Colonic mucosa (tissue), 4 donors: ENCODE measurements at places on chromosomes 7 and 10. TPM values are rescaled to one million over a fixed set of nuclear protein-coding genes. Genes with fewer than 3 reads are reported as not detected.

The SPDYE16 gene
- not detected for total RNA-seq

The NXPH1 gene
- 0.30 TPM for total RNA-seq

The TFR2 gene
- 2.3 TPM for total RNA-seq

The SPDYE6 gene
- total RNA-seq, result not detected

The CYP3A7 gene
- not detected for total RNA-seq

The ZNF518A gene
- 29.4 TPM for total RNA-seq

The TCAF2 gene
- 0.32 TPM for total RNA-seq

The DNA2 gene
- total RNA-seq, result 7.7 TPM

- H3K27ac ChIP-seq, result no peak overlapping the region
- no peaks in the 10 kb centered on the region for H3K27me3 ChIP-seq
- H3K4me3 ChIP-seq, result no peak overlapping the region
- no peak for DNase-seq
- no peaks in the 10 kb centered on the region for H3K36me3 ChIP-seq
- H3K4me1 ChIP-seq, result no peaks in the 10 kb centered on the region
These were observed 183.4 kb downstream of the PRKG1 start for GRCh38 chr10:51257511-51258248.

GRCh38 chr7:159197066-159197975 is 52.7 kb upstream of the VIPR2 start:
- H3K4me3 ChIP-seq, result no peak overlapping the region
- H3K4me1 ChIP-seq, result no peaks in the 10 kb centered on the region
- no peaks in the 10 kb centered on the region for H3K27me3 ChIP-seq

DNA sequence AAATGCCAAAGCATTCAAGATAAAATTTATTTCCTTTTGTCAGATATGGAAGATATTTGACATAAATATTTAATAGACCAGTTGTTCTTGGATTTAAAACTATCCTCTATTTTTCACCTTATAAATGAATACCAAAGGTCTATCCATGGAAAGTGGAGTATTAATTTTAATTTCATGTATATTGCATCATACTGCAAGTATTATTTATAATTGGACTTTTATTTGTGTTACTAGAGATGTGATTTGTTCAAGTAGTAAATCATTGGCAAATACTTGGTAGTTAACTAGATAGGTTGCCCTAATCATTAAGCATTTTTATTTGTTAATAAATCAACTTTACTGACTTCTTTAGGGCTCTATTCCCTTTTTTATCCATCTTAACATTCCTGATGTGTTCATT is 98.1 kb downstream of the CDC14C start:
- H3K36me3 ChIP-seq, result no peaks in the 10 kb centered on the region
- H3K27me3 ChIP-seq, result no peaks in the 10 kb centered on the region
- DNase-seq, result no peak
- H3K27ac ChIP-seq, result no peak overlapping the region
- H3K4me1 ChIP-seq, result no peaks in the 10 kb centered on the region

GRCh38 chr7:84729284-84729683 is 457.6 kb downstream of the SEMA3D start:
- DNase-seq, result no peak
- no peak overlapping the region for H3K27ac ChIP-seq
- H3K36me3 ChIP-seq, result no peaks in the 10 kb centered on the region
- H3K4me1 ChIP-seq, result no peaks in the 10 kb centered on the region

GRCh38 chr10:521261-522250 is 167.9 kb downstream of the DIP2C start:
- no peaks in the 10 kb centered on the region for H3K36me3 ChIP-seq
- no peak overlapping the region for H3K27ac ChIP-seq
- H3K4me1 ChIP-seq, result no peaks in the 10 kb centered on the region
- H3K27me3 ChIP-seq, result no peaks in the 10 kb centered on the region
- H3K4me3 ChIP-seq, result no peak overlapping the region
- DNase-seq, result no peak

GRCh38 chr10:102280397-102281101 is 35.2 kb downstream of the GBF1 start:
- H3K36me3 ChIP-seq, result peaks cover 8% of the 10 kb centered on the region
- H3K4me3 ChIP-seq, result no peak overlapping the region
- peak; percentile 19 for DNase-seq
- H3K27me3 ChIP-seq, result no peaks in the 10 kb centered on the region
- H3K27ac ChIP-seq, result no peak overlapping the region
- H3K4me1 ChIP-seq, result no peaks in the 10 kb centered on the region

GRCh38 chr7:137741443-137741842 is 105.3 kb downstream of the DGKI start:
- no peak overlapping the region for H3K27ac ChIP-seq
- H3K27me3 ChIP-seq, result no peaks in the 10 kb centered on the region
- H3K36me3 ChIP-seq, result no peaks in the 10 kb centered on the region
- no peak for DNase-seq
- H3K4me1 ChIP-seq, result no peaks in the 10 kb centered on the region
- no peak overlapping the region for H3K4me3 ChIP-seq

DNA sequence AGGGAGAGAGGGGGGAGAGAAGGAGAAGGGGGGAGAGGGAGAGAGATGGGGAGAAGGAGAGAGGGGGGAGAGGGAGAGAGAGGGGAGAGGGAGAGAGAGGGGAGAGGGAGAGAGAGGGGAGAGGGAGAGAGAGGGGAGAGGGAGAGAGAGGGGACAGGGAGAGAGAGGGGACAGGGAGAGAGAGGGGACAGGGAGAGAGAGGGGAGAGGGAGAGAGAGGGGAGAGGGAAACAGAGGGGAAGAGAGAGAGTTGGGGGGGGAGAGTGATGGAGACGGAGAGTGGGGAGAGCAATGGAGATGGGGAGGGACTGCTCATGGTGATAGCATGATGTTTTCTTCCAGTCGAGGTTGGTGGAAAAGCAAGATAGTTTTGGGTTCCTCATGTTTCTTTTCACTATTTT is 172.4 kb downstream of the DNAJB6 start:
- no peaks in the 10 kb centered on the region for H3K4me1 ChIP-seq
- no peak overlapping the region for H3K4me3 ChIP-seq
- no peaks in the 10 kb centered on the region for H3K27me3 ChIP-seq
- no peak for DNase-seq
- no peaks in the 10 kb centered on the region for H3K36me3 ChIP-seq

- H3K36me3 ChIP-seq, result no peaks in the 10 kb centered on the region
- H3K4me3 ChIP-seq, result peak overlapping the region; percentile 64
- H3K27me3 ChIP-seq, result peaks cover 15% of the 10 kb centered on the region
- peaks cover 5% of the 10 kb centered on the region for H3K4me1 ChIP-seq
- peak overlapping the region; percentile 22 for H3K27ac ChIP-seq
These were observed 6.3 kb upstream of the ZNF503 start for GRCh38 chr10:75407713-75408508.

DNA sequence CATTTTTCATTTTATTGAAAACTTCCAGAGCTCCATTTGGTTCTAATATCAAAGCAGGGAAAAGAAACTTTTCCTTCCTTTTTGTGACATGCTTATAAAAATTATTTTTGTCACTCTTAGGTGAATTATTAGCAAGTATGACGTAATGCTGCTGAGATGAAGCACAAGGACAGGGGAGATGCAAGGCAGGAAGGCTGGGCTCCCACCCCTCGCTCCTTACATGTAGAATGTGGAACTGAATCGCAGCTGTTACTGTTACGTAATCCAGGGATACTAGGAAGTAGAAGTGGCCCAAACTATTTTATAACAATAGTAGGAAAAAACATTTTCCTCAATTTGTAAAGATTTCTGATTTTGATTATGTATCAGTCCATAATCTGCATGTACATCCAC is 17.1 kb upstream of the GTPBP4 start:
- no peak overlapping the region for H3K4me3 ChIP-seq
- no peak for DNase-seq
- no peak overlapping the region for H3K27ac ChIP-seq
- no peaks in the 10 kb centered on the region for H3K27me3 ChIP-seq
- H3K4me1 ChIP-seq, result no peaks in the 10 kb centered on the region

DNA sequence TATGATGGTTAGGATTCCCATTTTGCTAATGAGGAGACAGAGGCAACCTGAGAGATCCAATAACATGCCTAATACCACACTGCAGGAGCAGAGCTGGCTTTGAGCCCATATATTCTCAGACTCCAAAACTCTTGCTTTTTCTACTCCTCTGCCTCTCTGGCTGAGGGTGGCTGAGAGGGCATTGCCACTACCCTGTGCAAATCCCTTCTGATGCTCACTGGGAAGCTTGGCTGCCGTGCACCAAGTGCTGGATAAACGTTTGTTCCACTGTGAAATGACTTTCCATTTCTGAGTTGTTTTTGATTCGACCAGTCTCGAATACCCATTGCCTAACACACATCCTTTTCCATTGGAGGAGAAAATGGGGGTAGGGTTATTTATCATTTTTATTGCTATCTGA is 123.1 kb upstream of the SORCS3 start:
- no peak overlapping the region for H3K4me3 ChIP-seq
- no peaks in the 10 kb centered on the region for H3K4me1 ChIP-seq
- H3K27ac ChIP-seq, result no peak overlapping the region
- no peak for DNase-seq

GRCh38 chr10:122445904-122446303 is 8.5 kb upstream of the ARMS2 start:
- no peaks in the 10 kb centered on the region for H3K4me1 ChIP-seq
- no peak overlapping the region for H3K27ac ChIP-seq
- H3K27me3 ChIP-seq, result no peaks in the 10 kb centered on the region

DNA sequence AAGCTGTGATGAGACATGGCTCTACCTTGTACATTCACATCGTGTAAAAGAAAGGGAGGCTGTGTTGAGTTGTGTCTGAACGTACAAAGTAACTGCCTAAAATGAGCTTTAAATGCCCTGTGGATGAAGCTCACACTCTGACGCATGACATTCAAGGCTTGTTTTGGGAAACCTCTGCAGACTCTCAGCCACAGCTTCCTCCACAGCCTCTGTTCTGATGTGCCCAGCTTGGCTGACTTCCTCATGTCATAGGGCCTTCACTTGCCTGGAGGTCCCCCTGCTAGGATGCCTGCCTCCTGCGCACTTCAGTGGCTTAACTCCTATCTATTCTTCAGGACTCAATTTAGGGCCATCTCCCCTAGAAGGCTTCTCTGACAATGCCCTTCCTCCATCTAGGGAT is 230.0 kb upstream of the HABP2 start:
- H3K27ac ChIP-seq, result no peak overlapping the region
- H3K36me3 ChIP-seq, result no peaks in the 10 kb centered on the region

GRCh38 chr7:157444011-157444842 is 107.4 kb downstream of the DNAJB6 start:
- no peak overlapping the region for H3K27ac ChIP-seq
- H3K4me1 ChIP-seq, result no peaks in the 10 kb centered on the region
- no peaks in the 10 kb centered on the region for H3K36me3 ChIP-seq
- H3K4me3 ChIP-seq, result no peak overlapping the region
- no peak for DNase-seq
- no peaks in the 10 kb centered on the region for H3K27me3 ChIP-seq

DNA sequence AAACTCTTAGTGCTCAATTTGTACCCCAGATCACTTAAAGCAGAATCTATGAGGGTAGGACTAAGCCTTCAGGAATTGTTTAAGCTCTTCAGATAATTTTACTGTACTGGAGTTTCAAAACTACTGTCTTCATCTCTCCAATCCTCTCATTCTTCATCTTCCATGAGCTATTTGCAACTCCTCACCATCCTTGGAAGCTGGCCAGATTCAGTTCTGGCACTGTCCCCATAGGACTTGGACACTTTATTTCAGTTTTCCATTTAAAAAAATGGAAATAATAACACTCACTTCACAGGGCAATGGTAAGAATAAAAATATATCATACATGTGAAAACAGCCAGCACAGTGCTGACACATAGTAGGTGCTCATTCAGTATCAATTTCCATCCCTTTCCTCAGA is 74.6 kb downstream of the PPP1R17 start:
- H3K36me3 ChIP-seq, result no peaks in the 10 kb centered on the region
- H3K27me3 ChIP-seq, result no peaks in the 10 kb centered on the region
- H3K4me3 ChIP-seq, result no peak overlapping the region
- no peaks in the 10 kb centered on the region for H3K4me1 ChIP-seq

GRCh38 chr10:85624511-85624910 is 742.1 kb downstream of the GRID1 start:
- DNase-seq, result no peak
- no peaks in the 10 kb centered on the region for H3K36me3 ChIP-seq
- H3K27me3 ChIP-seq, result no peaks in the 10 kb centered on the region
- H3K27ac ChIP-seq, result no peak overlapping the region
- no peak overlapping the region for H3K4me3 ChIP-seq

DNA sequence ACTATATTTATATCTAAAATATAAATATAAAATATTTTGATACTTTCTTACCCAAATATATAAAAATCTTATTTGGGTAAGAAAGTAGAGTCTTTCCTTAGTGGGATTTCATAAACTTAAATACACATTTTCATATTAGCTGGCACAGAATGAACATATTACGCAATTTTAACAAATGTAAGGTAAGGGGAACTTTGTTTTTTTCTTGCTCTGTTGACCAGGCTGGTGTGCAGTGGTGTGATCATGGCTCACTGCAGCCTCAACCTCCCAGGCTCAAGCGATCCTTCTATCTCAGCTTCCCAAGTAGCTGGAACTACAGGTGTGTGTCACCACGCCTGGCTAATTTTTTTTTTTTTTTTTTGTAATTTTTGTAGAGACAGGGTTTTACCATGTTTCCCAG is 18.3 kb downstream of the CYP26A1 start:
- no peak overlapping the region for H3K27ac ChIP-seq
- H3K4me3 ChIP-seq, result no peak overlapping the region
- no peaks in the 10 kb centered on the region for H3K36me3 ChIP-seq
- H3K27me3 ChIP-seq, result no peaks in the 10 kb centered on the region
- no peak for DNase-seq
- no peaks in the 10 kb centered on the region for H3K4me1 ChIP-seq

DNA sequence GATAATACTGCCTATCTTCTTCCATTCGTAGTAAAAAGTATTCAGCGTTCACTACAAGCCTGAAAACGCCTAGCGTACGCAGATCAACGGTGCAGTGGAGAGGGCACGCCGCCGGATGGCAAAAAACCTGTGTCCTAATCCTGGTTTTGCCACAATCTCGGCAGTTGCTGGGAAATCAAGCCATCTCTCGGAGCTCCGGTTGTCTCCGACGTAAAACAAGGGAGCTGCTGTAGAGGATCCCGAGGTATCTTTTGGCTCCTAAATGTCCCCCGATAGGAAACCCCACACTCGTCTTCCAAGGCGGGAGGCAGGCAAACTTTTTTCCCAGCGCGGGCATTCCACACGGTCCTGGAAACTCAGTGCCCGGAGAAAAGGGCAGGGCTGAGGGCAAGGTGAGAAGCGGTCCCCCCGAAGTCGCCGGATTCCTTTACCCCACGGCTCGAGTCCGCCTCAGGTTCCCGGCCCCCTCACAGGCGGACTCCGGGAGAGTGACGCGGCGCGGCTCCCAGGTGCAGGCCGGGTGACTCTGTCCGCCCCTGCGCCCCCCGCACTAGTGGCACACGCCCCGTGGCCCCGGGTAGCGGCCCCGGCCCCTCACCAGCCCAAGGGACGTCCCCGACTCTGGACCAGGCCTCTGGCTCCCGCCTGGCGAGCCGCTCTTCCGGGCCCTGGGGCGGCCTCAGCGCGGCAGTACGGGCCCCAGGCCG is 649 bp downstream of the IDE start:
- peak; percentile 35 for DNase-seq
- no peaks in the 10 kb centered on the region for H3K27me3 ChIP-seq

- no peaks in the 10 kb centered on the region for H3K36me3 ChIP-seq
- peak overlapping the region; percentile 63 for H3K4me3 ChIP-seq
- no peaks in the 10 kb centered on the region for H3K4me1 ChIP-seq
These were observed 2.4 kb downstream of the UBE2H start for GRCh38 chr7:129950191-129950932.

DNA sequence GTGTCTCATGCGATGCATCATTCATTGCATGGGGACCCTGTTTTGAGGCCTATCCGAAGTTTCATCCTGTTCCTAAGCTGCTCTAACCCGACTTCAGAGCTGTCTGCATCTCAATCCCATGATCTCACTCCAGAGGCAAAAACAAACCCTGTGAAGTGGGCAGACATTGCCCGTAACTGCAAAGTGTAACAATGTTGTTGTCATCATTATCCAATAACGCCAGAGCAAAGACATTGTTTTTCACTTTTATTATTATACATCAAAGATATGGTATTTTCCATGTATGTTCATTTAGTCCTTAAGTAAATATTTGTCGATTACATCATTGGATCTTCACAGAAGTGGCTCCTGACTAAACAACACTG is 246.7 kb downstream of the KLF6 start:
- H3K4me1 ChIP-seq, result no peaks in the 10 kb centered on the region
- H3K27me3 ChIP-seq, result no peaks in the 10 kb centered on the region
- DNase-seq, result no peak
